Activated T-helper 1 cell treated with Interleukin-2 at 50 U/mL for 16 hours (primary cell): ENCODE measurements at places on chromosomes 6 and 20.

GRCh38 chr6:10410207-10411050 is 4.4 kb downstream of the TFAP2A start:
- no peak for DNase-seq

GRCh38 chr6:75301537-75301936 is 16.9 kb upstream of the TMEM30A start:
- DNase-seq, result no peak

DNA sequence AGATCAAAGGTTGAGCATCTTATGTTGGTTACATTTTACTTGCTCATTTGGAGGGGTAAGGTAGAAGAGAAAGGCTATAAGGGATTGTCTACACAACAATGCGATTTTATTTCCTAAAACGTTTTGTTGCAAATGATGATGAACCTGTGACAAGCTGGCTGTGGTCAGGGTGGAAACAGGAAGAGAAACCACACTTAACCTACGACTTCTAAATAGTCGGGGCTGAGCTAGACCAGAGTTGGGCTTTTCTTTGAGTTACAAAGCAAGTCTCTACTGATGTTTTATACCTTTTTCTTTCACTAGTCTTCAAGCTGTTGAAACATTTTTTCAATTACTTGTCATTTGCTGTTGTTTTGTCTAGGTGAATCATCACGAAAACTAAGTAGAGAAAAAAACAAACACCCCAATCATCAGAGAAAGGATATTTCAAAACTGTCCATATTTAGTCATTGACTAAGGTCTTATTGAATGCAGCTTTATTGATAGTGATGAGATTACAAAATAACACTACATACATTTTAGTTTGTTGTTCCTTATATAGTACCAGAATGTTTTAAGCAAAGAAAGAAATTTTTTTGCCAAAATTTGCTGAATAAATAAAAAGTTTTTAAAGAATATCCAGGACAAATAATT is 18.0 kb downstream of the KLHL31 start:
- peak; percentile 9 for DNase-seq

DNA sequence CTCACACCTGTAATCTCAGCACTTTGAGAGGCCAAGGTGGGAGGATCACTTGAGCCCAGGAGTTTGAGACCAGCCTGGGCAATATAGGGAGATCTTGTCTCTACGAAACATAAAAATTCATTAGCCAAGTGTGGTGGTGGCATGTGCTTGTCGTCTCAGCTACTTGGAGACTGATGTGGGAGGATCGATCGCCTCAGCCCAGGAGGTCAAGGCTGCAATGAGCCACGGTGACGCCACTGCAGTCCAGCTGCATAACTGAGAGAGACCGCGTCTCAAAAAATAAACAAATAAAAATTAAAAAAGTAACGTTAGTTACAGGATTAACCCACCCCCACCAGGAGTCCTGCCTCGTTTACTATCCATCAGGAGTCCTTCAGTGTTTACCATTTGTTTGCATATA is 345.1 kb downstream of the BTBD3 start:
- no peak for DNase-seq

DNA sequence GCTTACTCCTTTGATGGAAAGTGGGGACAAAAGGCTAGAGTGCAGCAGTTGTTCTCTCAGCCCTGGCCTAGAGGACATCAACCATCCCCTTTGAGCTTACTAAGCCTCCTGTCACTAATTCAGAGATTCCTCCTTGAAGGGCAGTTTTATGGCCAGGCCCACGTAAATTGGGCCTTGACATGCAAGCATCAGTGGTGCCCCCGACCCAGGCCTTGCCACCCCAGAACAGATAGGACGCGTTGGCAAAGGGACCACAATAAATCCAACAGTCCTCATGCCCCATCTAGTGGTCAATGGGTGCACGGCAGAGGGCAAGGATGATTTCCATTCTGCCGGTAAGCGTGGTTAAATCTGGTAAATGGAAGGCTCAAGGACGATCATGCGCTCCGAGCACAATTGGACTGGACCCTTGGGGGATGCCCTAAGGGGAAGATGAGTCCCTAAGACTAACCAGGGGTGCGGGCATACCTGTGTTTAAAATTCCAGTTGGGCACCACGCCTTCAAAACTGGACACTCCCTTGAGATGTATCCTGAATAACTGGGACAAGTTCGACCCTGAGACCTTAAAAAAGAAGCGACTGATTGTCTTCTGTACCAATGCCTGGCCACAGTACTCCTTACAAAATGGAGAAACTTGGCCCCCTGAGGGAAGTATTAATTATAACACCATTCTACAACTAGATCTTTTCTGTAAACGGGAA is 32.6 kb downstream of the CEP85L start:
- peak; percentile 31 for DNase-seq

DNA sequence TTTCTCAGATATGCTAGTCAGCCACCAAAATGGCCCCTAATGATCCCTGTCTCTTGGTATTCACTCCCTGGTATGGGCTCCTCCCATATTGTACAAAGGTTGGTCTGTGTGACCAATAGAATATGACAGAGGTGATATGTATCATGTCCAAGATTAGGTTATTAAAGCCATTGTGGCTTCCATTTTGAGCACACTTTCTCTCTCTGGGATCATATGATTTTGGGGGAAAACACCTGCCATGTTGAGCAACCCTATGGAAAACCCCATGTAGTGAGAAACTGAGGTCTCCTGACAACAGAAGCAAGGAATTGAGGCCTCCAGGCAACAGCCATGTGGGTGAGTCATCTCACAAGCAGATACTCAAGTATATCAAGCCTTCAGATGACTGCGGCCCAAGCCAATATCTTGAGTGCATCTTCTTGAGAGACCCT is 7.1 kb upstream of the ZNF318 start:
- no peak for DNase-seq

- DNase-seq, result no peak
These were observed 130.5 kb downstream of the CEBPB start for GRCh38 chr20:50320901-50321796.

DNA sequence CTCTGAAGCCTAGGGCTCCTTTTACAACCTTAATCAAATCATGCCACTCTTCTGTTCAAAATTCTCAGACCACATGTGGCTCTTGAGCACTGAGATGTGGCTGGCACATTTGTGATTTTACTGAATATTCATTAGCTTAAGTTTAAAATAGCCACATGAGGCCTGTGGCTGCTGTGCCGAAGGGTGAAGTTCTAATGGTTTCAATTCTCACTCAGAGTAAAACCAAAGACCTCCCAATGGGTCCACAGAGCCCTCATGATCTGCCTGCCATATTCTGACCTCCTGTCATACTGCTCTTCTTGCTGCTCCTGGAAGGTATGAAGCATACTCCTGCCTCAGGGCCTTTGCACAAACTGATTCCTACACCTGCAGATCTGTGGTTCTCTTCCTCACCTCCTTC is 7.8 kb upstream of the CST3 start:
- no peak for DNase-seq

GRCh38 chr20:60086821-60087562 is 128.8 kb downstream of the CDH26 start:
- no peak for DNase-seq

DNA sequence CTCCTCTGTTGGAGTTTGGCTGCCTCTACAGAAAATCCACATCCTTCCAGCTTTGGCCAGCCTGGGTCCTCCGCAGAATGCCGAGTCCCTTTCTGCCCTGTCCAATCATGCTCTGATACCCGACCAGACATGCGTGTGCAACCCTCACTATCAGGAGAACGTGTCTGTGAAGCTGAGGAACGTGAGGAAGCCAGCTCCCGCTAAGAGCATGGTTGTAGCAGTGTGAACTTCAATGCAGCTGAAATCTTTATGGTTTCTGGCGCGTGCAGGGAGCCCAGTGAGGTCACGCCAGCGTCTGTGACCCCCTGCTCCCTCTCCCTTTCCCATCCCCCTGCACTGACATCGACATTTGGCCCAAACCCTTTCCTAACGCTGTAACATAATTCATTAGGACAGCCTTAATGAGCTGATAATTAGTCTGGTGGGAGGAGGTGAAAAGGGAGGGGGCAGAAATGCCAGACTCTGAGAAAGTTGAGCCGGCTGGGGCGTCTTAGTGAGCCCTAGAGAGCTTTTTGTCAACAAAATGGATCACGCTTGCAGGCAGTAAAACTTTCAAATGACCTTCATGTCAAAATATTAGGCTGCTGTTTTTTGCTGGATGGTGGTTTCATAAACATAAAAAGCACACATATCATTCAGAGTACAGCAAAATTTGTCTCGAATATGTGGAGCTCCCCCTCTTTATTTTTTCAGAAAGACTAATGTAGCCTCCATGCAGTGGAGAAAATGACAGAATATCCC is 423.3 kb downstream of the QKI start:
- DNase-seq, result no peak

DNA sequence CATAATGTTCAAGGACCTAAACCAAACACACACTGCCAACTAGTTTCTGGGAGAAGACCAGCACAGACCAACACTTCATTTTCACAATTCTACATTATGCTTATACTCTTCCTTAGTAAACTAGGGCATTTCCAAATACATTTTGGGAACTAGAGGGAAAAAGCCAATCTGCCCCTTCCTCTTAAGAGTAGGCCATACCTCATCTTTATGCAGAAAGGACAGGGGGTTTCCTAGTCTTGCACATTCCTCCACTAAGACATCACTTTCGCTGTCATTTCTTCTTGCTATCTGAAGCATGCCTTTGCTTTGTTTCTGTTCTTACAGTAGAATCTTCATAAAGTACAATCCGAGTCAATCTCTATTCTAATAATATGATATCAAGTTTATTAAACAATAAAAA is 105.7 kb downstream of the SMLR1 start:
- no peak for DNase-seq
